ENCODE measurements at places on chromosomes 6 and 20.

GRCh38 chr6:111805511-111806164 lies 67.6 kb downstream of the FYN start:
- no peak for DNase-seq

- peak; percentile 3 for DNase-seq
Observed at GRCh38 chr6:51349857-51350256, 531.2 kb downstream of the TFAP2B start.

- DNase-seq: no peak
Observed at GRCh38 chr20:61771805-61772350, 293.8 kb downstream of the TAF4 start.

DNA sequence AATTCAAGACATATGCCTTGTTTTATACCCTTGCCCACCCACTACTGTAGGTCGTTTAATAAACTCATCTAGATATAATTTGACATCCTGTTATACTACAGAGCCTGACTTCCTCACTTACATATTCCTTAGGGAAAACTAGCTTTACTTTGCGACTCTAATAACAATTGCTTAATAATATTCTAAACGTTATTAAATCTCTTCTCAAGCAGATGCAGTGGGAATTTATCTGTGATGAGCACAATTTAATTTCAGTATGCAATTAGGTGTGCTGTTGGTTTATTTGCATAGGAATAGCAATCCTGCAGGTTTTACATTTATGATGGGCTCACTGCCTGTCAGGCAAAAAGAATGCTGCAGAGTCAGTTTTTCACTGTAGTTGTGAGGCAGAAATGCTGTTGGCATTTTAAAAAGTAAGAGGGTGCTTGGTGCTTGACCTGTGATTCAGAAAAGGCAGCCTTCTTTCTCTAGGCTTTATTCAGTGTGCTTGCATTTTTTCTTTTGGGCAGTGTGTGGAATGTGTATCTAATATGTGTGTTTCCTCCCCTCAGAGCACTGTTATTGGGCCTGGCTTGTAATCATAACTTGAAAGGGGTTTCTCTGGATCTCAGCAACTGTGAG lies 152.3 kb upstream of the SCGN start:
- no peak for DNase-seq

GRCh38 chr20:2337142-2337541 lies 41.3 kb downstream of the TGM3 start:
- no peak for DNase-seq

- no peak for DNase-seq
Observed at GRCh38 chr6:24252280-24252679, 105.6 kb downstream of the DCDC2 start.

- no peak for DNase-seq
Observed at GRCh38 chr6:118761645-118762044, 110.3 kb upstream of the CEP85L start.

DNA sequence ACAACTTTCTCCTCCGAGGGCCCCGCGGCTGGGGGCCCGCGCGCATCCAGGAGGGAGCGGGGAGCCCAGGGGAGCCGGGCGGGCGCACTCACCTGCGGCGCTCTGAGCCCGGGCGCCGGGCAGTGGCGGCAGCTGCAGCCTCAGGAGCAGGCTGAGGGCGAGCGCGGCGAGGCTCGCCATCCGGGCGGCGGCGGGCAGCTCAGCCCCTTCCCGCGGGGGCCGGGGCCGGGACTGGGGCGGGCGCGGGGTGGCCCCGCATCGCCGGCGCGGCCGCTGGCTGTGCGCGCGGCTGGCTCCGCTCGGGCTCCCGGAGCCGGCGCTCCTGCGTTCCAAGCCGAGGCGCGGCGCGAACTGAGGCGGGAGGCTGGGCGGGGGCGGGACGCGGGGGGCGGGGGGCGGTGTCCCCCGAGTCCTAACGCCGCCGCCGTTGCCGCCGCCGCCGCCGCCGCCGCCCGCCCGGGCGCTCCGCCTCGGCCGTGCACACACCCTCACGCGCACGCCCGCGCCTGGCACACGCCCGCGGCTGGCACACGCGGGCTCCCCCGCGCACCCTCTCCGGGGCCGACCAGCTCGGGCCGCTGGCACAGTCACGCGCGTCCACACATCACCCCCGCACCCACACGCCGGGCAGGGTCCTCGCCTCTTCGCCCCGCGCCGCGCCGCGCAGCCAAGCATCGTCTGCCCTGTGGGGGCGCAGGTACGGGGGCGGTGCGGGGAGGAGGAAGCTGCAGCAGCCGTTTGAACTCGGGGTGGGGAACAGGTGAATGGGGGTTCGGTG lies at the start of gene PTPRT:
PTPRT (minus strand) TSS at position 353 of the 778 bp plus-strand sequence; CDS start at position 180, 173 bp downstream.
- no peak for DNase-seq

DNA sequence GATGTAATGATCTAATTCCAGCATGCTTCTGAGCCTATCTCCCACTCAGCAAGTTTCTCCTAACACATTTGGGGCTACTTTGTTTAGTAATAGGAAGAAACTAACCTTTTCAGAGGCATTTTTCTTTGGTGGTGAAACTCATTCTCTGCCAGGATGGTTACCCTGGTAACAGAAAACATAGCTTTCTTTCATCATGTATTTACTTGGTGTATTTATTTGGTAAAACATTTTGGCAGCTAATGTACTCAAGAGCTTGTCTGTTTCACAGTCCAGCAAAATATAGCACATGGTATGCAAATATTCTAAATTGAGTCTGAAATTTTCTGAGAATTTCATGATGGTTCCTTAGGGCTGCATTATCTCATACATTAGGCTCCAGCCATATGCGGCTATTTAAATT lies 100.0 kb downstream of the SLC35B3 start:
- DNase-seq: no peak

DNA sequence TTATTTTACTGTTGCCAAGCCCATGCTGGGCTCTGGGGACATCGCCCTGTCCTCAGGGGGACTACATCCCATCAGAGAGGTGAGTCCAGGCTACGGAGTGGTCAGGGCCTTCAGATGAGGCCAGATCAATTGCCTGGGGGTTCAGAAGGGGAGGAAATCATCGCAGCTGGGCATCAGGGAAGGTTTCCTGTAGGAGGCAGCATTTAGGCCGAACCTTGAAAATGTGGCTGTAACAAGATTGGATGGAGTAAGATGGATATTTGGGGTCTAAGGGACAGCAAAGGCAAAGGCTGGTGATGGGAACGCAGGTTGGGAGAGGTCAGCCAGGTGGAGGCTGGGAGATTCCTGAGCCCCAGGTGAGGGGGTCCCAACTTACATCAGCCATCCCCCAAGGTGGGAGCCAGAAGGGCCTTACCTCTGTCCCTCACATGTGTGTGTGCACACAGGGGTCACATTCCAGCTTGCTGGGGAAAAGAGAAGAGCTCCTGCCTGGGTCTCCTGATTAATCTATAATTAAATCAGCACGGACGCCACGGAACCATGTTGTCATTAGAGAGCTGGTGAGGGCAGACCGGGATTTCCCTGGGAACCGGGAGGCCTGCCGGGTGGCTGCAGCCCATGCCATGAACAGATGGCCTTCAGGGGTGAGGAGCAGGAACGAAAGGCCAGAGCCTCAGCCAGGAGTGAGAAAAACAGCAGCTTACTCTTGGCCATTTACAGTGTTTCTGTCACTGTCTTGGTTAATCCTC lies 30.5 kb upstream of the DLGAP4 start:
- no peak for DNase-seq

DNA sequence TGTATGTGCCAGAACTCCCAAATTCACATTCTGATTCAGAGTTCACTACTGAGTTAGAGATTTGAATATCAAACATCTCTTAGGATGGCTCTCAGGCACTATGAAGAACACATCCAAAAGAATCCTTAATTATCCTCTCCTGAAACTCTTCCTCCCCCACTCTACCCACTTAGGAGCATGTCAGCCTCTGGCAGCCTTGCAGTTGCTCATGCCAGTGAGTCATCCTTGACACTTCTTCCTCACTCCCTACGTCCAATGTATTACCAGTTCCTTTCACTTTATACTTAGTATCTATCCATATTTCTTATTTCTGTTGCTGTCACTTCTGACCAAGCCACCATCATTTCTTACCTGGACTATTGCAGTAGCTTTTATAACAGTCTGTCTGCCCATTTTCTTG lies 192.0 kb upstream of the IMPG1 start:
- DNase-seq: no peak

Data from hypothalamus (tissue), 51 donors.